ENCODE measurements at places on chromosomes 3 and 15.

GRCh38 chr15:19899021-19899824 is 642.4 kb downstream of the GOLGA6L6 start:
- no peak for DNase-seq

DNA sequence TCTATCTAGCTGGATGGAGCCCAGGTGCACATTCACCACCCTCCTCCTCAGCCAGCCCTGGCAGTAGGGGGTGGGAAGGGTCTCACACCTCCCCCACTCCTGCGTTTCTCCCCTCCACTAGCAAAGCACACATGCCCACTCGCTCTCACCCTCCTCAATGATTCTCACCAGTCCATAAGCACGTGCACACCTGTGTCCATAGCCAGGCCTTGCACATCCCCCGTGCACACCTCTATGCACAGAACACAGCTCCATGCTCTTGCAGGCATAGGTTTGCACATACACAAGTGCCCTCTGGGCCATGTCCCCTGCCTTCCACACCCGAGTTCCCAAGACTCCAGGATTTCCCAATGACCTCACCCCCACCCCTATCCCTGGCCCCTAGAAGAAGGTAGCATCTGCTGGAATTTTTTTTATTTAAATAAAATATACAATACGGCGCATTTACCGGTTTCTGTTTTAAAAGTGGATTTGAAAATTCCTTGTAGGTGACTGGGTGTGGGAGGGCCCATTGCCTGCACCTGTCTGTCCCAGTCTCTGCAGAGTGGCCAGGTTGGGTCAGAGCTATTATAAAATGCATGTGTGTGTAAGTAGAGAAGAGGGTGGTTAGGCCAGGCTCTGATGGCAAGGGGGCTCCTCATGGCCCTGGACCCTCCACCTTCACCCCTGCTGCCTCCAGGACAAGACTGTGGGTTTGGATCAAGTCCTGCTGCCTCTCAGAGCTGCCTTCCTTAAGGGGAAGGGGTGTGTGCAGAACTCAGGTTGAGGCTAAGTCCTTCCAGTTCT is 49.1 kb downstream of the HCN4 start:
- no peak for DNase-seq

- no peak for DNase-seq
Observed at GRCh38 chr15:87669846-87670245, 586.7 kb downstream of the NTRK3 start.

- no peak for DNase-seq
Observed at GRCh38 chr3:123818921-123819429, 65.2 kb downstream of the MYLK start.

- no peak for DNase-seq
Observed at GRCh38 chr3:73656241-73656890, 31.6 kb upstream of the PDZRN3 start.

Measured in HAP-1 (cell line).